ENCODE measurements at places on chromosomes 7 and 10.
A peak's percentile ranks its signal among the peaks of the same experiment; 100 is the strongest.

DNA sequence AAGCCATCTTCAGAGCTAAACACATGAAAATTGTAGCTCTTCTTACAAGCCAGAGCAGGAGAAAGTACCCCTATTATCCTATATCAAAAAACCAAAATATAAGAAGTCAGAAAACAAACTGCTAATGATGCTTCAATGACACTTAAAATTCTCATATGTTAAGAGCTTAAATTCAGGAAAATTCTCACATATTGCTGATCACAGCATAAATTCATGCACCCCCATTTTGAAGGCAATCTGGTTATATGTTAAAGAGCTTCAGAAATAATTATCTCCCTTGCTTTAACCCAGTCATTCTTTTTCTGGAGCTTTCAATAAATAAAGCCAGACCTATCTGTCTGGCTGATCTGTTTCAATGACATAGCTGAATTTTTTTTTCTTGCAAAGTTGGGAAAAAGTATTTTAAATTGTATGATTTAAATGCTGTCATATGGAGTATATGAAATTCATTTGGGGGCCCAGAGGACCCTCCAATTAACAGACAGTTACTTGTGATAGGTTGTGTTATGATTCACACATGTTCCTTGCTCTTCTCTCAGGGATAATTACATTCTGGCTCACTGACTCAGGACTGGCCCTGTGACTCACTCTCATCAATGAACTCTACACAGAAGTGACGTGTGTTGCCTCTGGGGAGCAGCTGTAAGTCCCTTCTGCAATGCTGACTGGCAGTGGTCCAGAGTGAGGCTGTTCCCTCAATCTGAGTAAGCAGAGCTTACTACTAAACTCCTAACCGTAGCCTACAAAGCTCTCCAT lies 85.2 kb downstream of the HGF start:
- no peak for DNase-seq

DNA sequence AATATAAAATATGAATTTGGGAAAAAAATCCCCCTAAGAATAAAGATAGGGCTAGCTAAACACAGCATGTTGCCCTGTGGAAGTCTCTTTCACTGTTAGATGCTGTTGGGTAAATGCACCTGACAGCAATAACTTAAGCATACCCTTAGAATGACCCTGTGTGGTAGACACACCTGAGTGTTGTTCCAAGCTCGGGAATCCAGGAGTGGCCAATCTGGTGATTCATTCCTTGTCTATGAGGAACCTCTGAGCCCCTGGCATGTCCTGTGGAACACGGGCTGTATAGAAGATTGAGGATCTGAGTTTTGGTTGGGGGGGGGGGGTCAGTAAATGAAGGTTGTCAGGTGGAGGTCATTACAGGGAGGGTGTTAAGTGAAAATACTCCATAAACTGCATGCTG lies 730.0 kb upstream of the IGFBP3 start:
- DNase-seq, result no peak

DNA sequence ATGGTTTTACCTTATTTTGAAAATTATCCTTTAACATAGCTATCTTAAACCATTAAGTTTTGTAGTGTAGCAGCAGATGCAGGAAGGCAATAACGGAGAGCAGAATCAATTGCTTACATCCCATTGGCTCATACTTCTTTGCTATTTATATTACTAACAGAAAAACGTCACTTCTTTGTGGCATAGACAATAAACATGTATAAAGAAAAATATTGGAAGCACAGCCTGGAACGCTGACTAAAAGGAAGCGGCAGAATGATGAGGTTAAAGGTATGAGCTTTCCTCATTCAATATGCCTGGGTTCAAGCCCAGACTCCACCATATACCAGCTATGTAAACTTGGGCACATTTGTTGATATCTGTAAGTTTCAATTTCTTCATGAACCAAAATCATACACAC lies 24.0 kb upstream of the BMPER start:
- DNase-seq, result no peak

- DNase-seq, result no peak
These were observed 256.8 kb upstream of the FZD8 start for GRCh38 chr10:35898716-35899440.

GRCh38 chr10:58898854-58899573 lies 277.4 kb upstream of the PHYHIPL start:
- no peak for DNase-seq

- no peak for DNase-seq
These were observed 43.9 kb upstream of the KCND2 start for GRCh38 chr7:120229084-120229483.

GRCh38 chr7:128939075-128939860 lies 1.5 kb downstream of the IRF5 start:
- no peak for DNase-seq

DNA sequence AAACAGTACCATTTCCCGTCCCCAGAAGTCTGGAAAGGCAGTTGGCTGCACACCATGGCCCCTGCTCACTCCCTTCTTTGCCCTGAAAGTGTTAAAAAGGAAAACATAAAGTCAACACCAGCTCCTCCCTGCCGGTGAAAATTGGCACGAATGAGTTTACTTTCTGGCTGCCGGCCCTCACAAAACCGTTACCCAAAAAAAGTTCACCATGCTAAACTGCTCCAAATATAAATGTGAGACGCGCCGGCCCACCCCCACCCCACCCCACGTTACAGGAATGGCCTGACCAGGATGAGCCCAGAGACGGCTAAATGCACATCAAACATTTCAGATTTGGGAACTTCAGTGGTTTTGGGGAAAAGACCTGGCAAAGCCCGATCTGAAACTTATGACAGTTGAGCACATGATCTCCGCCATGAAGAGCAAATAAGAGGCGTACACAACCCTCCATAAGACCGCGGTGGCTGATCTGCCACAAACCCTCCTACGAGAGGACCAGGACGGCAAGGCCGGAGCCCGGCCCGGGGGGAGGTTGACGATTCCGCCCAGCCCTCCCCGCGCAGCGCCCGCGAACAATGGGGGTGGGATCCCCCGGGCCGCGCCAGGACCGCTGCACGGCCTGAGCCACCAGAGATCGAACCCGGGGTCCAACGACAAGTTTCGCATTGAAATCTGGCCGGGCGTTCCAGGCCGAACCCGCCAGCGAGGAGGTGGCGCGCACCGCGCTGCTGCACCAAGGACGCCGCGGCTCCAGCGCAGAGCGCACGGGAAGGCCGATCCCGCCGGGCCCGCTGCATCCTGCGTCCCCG lies 952 bp downstream of the DIP2C start:
- DNase-seq, result no peak

DNA sequence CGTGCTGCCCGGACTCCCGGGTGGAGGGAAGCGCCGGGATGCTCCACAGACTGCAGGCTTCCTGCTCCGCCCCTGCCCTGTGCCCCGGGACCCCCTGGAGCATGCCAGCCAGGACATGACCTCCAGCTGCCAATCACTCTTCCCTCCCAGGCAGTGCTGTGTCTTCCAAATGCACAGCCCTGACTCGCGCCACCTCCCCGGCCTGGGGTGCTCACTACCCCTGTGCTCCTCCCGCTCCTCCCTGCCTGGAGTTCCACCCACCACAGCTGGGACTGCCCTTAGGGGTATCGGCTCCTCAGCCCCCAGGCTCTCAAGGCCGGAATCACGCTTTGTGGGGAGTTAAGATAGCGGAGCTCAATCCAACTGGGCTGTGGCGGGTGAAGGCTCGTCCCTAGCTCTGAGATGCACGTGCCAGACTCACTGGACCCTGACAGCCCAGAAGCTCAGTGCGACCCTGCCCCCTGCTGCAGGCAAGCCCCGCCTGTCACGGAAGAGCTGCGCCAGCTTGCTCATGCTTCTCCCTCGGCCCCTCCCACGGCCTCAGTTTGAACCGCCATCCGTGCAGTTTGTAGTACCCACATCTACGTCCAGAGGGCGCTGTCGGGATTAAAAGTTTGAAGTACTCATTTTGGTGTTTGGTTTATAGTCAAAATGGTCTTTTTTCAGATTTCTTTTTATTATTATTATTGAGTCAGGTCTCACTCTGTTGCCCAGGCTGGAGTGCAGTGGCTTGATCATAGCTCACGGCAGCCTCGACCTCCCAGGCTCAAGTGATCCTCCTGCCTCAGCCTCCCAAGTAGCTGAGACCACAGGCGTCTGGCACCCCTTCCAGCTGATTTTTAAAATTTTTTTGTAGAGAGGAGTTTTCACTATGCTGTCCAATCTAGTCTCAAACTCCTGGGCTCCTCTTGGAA lies 142.5 kb upstream of the TCERG1L start:
- peak; percentile 56 for DNase-seq

GRCh38 chr7:25849500-25850184 lies 302.4 kb upstream of the NFE2L3 start:
- no peak for DNase-seq

GRCh38 chr10:37263304-37263703 lies 137.9 kb downstream of the ANKRD30A start:
- no peak for DNase-seq

DNA sequence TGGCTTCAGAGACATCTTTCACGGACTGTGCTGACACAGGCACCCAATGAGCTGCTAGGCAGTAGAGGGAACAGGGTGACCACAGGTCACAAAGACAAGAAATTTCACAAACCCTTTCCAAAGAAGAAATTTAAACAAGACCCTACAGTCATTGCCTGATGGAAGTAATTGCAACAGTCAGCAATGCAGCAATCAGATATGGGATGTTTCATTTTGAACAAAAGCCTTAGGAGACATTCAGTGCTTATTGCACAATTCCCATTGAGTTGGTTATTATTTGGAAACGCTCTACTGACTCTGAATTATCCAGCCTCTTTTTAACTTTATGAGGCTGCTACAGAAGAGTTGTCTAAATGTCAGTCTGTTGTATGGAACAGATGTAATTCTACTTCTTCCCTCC lies 85.5 kb downstream of the ETV1 start:
- no peak for DNase-seq

DNA sequence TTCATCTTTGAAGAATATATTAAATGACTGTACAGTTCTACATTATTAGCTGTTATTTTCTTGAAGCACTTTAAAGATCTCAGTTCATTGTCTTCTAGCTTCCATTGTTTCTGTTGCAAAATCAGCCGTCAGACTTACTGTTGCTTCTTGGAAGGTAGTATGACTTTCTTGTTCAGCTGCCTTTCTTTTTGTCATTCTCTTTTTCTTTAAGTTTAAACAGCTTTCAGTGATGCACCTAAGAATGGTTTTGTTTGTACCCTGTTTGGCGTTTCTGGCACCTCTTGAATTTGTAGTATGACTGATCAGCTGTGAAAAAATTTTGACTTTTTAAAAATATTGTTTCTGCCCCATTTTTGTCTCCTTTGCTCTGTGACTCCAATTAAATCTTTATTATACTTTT lies 9.3 kb downstream of the MKLN1 start:
- DNase-seq, result no peak

DNA sequence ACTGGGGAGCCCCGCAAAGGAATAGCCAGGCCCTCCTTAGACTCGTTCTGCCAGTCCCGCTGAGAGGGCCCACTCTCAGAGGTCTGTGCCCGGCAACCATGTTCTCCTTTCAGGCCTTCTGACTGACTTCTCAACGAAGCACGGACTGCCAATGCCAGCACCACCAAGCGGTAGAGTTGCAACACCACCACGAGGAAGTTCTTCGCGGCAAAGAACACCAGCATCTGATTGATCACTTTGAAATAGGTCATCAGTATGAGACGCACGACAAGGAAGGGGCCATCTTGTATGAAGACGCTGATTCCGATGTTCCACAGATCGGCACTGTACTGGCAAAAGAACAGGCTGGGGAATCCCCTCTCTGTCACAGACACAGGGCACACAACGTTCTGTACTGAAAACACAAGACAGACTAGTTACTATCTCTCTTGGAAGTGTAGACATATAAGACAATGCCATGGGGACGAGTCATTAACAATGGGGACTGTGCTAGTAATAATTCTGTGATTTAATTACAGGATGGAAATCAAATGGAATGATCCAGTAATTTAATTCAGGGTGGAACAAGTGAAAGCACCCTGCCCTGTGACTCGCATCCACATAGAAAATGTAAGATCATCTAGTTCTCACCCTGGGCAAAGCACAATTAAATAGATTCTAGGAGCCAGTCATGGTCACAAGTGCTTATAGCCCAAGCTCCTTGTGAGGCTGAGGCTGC lies 42.7 kb downstream of the TMEM26 start:
- no peak for DNase-seq

GRCh38 chr10:30674796-30675195 lies 45.2 kb upstream of the LYZL2 start:
- no peak for DNase-seq

DNA sequence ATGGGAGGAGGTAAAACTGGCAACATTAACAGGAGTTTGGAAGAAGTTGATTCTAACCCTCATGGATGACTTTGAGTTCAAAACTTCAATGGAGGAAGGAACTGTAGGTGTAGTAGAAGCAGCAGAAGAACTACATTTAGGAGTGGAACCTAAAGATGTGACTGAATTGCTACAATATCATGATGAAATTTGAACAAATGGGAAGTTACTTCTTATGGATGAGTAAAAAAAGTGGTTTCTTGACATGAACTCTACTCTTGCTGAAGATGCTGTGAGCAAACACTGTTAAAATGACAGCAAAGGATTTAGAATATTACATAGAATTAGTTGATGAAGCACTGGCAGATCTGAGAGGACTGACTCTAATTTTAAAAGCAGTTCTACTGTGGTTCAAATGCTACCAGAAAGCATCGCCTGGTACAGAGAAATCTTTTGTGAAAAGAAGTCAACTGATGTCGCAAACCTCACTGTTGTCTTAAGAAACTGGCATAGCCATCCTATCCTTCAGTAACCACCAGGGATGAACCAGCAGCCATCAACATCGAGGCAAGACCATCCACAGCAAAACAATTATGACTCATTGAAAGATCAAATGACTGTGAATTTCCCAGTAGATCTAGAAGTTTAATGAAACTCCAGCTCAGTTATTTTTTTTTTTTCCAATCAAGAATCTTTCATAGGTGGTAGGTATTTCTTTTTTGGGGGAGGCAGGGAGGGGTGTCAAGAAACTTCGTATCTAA lies 20.8 kb downstream of the BRAF start:
- DNase-seq, result no peak

- no peak for DNase-seq
These were observed 144.9 kb upstream of the MTPN start for GRCh38 chr7:136122026-136122425.

GRCh38 chr10:132197271-132198067 lies 10.7 kb downstream of the DPYSL4 start:
- no peak for DNase-seq

All from stimulated activated CD8-positive, alpha-beta memory T cell treated with anti-CD3 and anti-CD28 coated beads, Interleukin-7, amount 100 ng/mL, for 48 hours (primary cell).